ENCODE measurements at places on chromosomes 5 and 9.

DNA sequence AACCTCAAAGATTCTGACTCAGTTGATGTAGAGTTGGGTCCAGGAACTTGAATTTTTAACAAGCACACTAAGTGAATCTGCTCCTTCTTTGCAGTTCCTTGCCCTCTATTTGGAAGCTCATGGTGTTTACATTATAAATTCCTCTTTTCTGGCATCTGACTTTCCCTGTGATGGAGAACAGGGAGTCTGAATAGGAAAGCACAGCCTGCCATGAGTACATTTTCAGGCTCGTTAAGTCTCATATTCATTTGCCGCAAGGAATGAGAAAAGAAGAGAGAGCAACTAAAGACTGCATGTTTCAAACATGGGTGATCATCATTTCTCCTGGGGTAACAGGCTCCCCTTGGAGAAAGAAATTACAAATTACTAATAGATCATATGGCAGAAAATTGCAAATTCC lies 468.1 kb upstream of the DMAC1 start:
- DNase-seq = no peak

DNA sequence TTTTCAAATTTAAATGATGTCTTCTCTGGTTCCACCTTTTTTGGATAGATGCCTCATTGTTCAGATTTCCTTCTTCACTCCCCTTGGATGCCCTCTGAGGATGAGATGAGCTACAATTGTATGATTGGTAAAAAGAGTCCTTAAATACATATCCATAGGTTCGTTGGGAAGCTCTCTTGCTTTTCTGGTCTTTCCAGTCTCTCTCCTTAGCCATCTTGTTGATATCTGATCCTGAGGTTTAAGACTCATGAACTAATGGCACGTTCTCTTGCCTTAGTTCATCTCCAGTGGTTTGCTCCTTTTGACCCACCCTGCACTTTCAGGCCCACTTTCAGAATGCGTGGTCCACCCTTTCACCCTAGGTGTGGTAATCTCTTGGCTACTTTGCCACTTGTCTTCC lies 33.2 kb upstream of the TUT7 start:
- DNase-seq = no peak

GRCh38 chr5:99379187-99379586 lies 450.4 kb upstream of the CHD1 start:
- DNase-seq = no peak

- no peak for DNase-seq
Observed at GRCh38 chr5:61884252-61884855, 421.7 kb upstream of the KIF2A start.

DNA sequence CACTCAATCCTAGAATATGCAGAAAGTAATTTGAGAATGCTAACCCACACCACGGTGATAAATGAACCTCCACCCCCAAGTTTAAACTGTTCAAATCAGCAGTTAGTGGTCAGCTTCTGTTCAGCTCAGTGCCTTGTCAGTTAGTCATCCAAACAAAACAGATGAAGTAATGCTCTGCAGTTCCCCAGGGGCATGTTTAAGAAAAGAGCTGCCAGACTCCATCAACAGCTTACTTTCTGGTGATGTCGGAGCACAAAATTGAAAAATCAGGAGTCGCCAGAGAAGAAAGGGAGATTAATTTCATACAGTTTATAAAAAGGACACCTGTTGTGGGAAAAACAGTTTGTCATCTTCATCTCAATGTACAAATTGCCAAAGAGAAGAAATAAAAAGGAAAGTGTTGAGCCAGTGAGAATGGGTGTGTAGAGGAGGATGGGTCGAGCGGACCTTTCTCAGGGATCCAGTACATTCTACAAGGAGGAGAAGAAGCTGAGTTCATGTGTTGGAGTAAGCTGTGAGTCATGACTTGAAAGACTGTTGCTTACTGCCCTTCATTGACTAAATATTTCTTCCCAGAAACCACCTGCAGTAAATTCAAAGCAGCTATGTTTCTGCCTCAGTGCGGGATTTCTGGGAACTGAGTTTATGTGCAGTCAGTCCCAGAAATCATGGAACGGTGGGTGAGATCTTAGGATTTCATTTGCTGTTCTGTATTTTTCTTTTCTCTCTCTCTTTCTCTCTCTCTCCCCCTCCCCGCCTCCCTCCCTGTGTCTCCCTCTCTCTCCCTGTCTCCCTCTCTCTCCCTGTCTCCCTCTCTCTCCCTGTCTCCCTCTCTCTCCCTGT lies 13.7 kb downstream of the TRIO start:
- no peak for DNase-seq

GRCh38 chr5:139820606-139821005 lies 25.0 kb downstream of the PSD2 start:
- no peak for DNase-seq

- DNase-seq = no peak
Observed at GRCh38 chr5:163407034-163407655, 30.2 kb upstream of the CCNG1 start.

GRCh38 chr9:99693888-99694287 lies 127.8 kb upstream of the NR4A3 start:
- DNase-seq = no peak

DNA sequence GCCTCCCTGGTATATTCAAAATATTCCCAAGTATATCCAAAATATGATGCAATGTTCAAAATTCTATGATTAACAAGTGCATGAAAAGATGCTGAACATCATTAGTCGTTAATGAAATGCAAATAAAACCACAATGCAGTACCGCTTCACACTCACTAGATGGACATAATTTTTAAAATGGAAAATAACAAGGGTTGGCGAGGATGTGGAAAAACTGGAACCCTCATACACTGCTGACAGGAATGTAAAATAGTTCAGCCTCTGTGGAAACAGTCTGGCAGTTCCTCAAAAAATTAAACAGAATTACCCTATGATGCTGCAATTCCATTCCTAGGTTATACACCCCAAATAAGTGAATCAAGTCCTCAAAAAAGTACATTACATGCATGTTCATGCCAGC lies 36.1 kb upstream of the MYOT start:
- DNase-seq = no peak

DNA sequence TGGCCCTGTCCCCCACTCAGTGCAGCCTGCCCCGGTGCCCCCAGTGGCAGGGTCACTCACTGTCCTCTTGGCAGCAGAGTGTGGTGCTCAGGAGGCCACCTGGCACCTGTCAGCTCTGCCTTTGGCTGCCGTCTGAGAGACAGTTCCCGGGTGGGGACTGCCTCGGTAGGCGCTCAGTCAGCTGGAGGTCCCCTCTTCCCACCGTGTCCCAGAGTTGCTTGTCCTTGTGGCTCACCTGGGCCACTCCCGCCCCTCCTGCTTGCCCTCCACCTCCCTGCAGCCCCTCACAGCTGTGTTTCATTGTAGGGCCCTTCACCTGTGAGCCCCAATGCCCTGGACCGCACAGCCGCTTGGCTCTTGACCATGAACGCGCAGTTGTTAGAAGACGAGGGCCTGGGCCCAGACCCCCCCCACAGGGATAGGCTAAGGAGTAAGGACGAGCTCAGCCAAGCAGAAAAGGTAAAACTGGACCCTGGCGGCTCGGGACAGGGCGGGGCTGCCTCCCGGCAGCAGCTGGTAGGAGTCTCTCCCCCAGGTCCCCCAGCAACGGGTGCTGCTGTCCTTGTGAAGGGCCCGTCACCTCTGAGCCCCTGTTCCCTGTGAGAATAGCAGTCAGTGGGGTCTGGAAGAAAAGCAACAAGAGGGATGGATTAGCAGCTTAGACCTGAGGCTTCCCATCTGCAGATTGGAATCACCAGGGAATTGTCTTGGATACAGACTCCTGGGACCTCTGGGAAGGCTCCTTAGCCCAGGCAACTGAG lies 122.7 kb downstream of the DAB2IP start:
- no peak for DNase-seq

- DNase-seq = no peak
Observed at GRCh38 chr5:136081217-136081591, 51.4 kb upstream of the SMAD5 start.

- DNase-seq = peak; percentile 46
Observed at GRCh38 chr5:35876454-35876853, 19.8 kb downstream of the IL7R start.

- DNase-seq = no peak
Observed at GRCh38 chr9:72984226-72984947, 31.5 kb upstream of the ALDH1A1 start.

DNA sequence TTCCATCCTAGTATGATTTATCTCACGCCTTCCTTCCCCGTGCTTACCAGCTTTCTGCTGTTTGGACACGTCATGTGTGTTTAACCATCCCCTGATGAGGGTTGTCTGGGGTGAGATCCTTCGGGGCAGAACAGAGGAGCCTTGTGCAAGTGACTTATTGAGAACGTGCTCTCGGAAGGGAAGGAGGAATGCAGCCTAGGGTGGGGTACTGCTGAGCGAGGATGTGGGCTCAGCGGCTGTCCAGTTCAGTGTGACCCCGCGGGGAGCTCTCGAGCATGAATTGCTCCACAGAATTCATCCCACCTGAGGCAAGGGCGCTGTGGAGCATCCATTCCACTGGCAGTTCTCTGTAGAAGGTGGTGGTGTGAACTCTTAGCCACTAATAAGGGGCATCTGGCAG lies 4.0 kb downstream of the MYOZ3 start:
- no peak for DNase-seq

- DNase-seq = no peak
Observed at GRCh38 chr5:139314276-139314675, 20.7 kb downstream of the MATR3 start.

DNA sequence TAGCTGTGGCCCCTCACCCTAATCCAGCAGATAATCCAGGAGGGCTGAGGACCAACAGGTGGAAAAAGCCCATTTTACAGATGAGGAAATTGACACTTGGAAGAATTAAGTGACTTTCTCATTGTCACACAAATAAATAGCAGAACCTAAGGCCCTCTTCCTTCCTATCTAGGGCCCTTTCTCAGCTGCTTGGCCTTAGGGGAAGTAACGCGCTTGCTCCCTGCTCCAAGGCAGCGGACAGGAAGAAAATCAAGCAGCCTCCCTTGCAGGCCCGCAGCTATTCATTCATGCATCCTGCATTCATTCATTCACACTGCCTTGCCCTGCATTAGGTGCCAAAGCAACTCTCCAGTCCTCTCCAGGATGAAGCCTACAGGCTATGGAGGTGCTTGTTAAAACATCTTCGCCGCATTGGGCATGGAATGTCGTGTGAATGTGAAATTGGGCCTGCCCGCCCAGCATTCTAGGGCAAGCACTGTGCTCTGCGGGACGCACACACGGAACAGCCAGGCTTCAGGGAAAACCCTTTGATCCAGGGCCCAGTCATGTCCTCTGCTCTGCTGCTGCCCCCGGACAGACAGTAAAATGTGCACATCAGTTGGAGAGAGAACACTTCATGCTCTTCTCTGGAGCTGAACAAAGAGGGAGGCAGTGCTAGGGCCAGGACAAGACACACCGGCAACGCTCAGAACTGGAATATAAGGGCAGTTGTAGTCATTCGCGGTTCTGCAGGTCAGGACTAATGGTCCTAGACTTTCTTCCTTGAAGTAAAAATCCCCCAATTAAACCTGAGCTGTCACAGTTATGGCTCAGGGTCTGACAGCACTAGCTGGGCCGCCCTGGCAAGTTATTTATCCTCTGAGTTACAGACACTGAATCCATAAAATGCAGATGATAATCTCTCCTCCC lies 166.0 kb downstream of the COL23A1 start:
- DNase-seq = no peak

- no peak for DNase-seq
Observed at GRCh38 chr5:1959725-1960581, 77.2 kb upstream of the IRX4 start.

GRCh38 chr9:125984461-125984860 lies 237.3 kb downstream of the PBX3 start:
- no peak for DNase-seq

- DNase-seq = no peak
Observed at GRCh38 chr5:85500869-85501268, 1116.2 kb upstream of the EDIL3 start.

DNA sequence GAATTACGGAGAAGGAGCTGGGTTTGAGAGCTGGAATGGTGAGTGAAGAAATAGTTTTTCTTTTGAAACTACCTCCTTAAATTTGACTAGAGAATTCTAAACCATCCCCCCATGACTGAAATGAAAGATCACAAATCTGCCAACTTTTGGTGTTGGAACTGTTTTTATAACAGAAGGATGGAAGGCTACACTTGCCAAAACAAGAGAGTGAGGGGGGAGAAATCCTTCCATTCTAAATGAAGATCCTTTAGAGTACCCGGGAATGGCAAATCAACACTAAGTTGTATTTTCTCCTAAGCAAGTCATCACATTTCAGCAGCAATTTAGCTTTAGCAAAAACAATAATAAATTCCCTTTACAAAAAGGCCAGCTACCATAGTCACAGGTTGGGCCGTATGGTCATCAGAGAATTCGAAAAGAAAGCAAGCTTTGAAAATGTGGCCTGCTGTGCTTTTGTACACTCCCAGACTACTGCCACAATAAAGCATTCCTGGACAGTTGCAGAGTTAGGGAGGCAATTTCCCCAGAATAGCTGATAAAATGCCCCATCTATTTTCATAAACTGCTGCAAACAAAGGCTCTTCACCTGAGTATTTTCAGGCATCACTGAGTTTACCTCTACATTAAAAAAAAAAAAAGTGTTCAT lies 25.0 kb upstream of the FREM1 start:
- DNase-seq = no peak

DNA sequence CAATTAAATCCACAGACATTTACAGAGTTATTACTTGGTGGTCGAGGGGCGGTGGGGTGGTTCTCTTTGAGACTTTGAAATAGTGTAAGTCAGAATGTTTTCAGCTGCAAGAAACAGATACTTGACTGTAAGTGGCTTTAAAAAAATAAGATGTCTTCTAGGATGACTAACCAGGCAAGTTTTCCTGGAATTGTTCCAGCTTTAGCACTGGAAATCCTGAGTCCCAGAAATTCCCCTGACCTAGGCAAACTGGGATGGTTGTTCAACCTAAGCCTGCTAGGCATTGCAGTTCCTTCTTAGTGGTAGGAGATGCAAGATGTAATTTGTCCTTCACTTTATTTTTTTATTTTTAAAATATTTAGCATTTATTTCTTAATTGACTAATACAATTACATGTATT lies 169.5 kb upstream of the POC5 start:
- no peak for DNase-seq

- DNase-seq = no peak
Observed at GRCh38 chr9:128643519-128644300, 12.9 kb downstream of the DYNC2I2 start.

DNA sequence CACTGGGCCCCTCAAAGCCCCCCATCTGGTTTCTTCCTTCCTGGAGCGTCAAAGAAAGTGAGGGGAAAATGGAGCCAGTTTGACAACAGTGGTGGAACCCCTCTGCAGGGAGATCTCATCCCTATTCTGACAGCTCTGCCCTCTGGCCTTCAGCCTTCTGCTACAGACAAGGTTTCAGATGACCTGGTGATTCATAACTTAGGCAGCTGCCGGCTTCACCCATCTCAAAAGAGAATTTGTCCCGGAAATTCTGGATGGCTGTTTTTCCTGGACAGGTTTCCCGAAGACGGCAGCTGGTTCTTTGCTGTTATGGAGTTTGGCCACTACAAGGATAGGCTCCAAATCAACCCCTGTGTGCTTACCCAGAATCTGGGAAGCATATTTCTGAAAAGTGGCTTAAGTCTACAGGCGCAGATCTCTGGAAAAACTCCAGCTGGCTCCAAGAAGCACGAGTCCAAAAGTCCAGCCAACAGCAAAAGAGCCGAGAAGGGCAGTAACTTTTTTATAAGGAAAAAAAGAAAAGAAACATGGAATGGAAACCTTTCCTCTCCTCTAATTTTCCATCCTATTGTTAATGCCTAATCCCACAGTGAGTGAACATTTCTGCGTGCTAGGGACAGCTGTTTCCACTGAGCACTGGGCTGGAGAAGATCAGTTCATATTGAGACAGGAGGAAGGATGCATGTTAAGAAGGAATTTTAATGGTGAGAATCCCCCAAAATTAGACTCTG lies 54.5 kb downstream of the ZNF366 start:
- DNase-seq = no peak

Data from activated CD4-positive, alpha-beta T cell treated with anti-CD3 and anti-CD28 coated beads, Interleukin-10, Interleukin-2, amounts not matched to agents 100 ng/mL and 50 ng/mL, durations not matched to agents 16 hours and 8 hours (primary cell).